EH (cell line): ENCODE measurements at places on chromosomes 12 and 14.

DNA sequence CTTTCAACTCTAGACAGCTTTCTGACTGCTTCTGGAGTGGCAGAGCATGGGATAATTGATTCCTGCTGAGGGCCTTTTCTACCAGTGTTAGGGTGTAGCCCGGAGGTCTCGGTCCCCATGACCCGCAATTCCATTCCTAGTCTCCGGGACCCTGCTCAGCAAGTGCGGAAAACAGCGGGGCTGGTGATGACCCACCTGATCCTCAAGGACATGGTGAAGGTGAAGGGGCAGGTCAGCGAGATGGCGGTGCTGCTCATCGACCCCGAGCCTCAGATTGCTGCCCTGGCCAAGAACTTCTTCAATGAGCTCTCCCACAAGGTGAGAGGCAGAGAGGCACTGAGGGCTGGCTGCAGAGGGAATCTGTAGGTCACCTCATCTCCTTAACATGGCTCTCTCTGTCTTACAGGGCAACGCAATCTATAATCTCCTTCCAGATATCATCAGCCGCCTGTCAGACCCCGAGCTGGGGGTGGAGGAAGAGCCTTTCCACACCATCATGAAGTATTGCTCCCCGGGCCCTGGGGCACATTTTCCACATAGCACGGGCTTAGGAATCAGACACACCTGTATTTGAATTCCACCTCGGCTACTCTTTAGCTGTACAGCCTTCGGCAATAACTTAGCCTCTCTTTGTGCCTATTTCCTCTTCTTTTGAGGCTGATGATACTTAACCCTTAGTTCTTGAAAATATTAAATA, 5.6 kb upstream of the GAPDH start:
- no peak for DNase-seq

DNA sequence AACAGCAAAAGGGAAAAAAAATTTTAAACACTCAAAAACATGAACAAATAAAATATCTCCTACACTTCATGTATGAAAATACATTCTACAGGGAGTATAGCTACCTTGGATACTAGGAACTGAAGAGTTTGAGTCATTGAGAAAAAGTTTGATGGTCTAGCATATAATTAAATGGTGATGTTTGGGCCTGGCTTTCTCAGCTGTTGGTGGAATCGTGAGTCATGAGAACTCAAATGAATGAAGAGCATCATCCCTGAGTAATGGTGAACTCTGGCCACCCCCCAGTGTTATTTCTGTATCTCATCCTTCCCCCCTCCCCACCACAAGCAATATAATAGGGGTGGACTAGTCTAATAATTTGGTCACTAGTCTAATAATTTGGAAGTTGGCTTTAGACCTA, 6.7 kb upstream of the SLC6A15 start:
- DNase-seq: no peak

- DNase-seq: peak; percentile 7
These were observed 116.1 kb upstream of the SLC35F4 start for GRCh38 chr14:57981817-57982560.

DNA sequence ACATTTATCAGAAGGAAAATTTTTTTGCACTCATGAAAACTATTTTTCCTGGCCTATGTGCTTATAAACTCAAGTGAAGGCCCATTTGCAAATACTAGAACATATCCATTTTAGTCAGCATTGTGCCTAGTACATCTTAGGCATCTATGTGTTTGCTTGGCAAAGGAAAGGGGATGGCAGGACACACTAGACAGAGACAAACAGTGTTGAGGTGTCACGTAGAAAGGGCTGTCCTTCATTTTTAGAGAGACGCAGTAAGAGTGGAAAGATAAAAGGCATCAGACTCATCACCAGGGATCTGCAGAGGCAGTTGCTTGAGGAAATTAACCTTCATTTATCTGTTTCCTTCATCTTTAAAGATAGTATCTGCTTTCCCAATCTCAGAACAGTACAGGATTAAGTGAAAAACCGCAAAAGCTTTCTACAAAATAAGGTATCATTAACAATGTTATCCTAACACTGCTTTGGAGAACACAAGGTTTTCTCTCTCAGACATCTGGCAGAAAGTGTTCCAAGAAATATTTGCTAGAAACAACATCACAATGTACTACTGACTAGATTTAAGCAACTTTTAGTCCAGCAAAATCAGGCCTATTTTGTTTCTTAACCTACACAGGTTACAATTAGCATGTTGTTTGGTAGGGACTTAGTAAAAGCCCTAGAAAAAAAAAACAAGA, 2.0 kb downstream of the YBX3 start:
- peak; percentile 18 for DNase-seq

- no peak for DNase-seq
These were observed 505.9 kb downstream of the MED13L start for GRCh38 chr12:115771601-115772000.

- peak; percentile 51 for DNase-seq
These were observed 66.4 kb upstream of the BDKRB2 start for GRCh38 chr14:96138241-96138640.

DNA sequence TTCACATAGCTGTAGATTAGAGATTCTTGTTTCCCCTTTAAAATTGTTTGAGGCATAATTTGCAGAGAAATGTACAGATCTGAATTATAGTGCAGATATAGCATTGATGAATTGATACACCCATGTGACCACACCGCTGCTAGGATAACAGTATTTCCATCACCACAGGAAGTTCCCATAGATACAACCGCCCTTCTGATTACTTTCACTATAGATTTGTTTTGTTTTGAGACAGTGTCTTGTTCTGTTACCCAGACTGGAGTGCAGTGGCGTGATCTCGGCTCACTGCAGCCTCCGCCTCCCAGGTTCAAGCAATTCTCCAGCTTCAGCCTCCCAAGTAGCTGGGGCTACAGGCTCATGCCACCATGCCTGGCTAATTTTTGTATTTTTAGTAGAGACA, 8.8 kb upstream of the ASPG start:
- DNase-seq: no peak

GRCh38 chr14:73424453-73424852, 33.9 kb downstream of the NUMB start:
- DNase-seq: no peak

DNA sequence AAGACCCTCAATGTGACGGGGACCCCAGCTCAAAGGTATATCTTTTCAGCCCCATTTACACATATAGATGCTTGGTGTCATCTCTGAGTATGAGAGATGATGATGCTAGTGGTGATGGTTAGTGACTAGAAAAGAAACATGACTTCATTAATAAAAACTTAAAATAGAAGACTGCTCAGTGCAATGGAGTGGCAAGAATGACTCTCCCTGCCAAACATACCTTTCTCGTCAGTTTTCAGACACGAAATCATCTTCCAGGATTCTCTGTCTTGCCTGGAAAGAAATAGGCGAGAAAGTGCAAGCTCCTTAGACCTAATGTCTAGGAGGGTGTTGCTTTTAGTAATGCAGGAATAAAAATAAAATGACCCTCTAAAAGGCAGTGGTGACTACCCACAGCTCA, 71.7 kb downstream of the TPH2 start:
- peak; percentile 81 for DNase-seq

DNA sequence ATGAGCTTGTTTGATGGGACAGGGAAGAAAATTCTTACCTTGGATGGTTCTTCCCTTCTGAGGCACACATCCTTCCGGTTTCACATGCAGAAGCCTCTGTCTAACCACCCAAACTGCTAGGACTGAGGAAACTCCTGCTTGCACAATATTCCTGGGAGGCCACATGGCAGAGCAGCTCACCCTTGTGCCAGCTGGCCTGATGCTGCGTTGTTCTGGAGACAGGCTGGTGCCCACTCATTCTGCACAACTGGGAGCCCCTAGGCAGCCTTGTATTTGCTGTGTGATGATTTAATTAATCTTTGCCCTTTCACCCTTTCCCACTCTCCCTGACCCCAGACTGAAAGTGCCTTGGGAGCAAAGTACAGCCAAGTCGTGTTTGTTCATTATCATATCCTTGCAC, 130.8 kb downstream of the RTN1 start:
- no peak for DNase-seq

GRCh38 chr14:58109744-58110143, 42.3 kb downstream of the ARMH4 start:
- DNase-seq: no peak
